ENCODE measurements at places on chromosomes 1 and 21.

DNA sequence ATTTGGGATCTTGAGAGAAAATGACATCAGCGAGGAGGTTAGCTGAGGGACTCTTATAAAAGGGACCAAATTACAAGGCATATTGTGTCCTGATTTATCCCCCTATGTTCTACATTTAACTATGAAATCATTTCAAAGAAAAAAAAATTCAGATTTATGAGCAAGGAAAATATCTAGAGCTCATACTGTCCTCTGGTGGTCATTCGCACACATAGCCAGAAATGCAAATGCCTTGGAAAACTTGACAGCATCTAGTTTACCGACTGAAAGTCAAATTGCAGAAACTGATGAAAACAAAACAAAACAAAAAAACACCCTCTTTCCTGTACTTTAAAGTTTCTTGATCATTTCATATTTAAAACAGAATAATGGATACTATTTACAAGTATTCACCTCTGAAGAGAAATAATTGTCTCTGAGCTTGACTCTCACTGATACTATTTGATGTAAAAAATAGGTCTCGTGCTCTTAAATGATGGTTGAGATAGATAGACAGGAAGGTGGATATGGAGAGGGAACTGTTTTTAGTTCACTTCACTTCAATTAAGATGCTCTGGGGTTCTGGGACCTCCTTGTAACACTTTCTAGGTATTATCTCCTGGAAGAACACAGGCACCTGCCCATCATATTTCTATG, 253.8 kb downstream of the PCP4 start:
- DNase-seq: no peak

- DNase-seq: no peak
These were observed 51.7 kb downstream of the SH3GLB1 start for GRCh38 chr1:86756062-86756406.

DNA sequence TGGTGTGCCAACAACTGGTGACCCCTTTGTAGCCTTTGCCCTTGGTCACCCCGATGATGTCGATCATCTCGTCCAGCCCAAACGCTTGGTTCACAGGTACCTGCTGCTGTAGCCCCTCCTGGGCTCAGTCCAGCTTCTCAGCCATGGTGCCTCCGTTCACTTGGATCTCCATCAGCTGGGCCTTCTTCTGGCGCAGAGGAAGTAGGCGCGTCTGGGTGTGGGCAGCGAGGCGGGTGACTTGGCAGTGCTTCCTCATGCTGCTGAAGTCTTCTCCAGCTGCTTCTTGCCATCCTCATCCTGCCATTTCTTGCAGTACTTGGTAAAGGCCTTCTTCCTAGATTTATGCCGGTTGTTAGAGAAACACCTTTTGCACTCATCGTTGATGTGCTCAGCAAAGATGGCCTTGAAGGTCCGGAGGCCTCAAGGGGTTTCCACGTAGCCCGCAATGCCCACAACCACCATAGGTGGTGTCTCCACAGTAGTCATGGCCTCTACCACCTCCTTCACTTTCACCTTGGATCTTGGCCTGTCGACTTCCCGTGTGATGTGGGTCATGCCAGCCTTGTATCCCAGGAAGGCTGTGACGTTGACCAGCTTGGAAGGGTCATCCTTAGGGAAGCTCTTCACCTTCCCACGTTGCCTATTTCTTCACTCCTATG, 13.0 kb downstream of the DOP1B start:
- DNase-seq: no peak

- no peak for DNase-seq
These were observed 7.0 kb upstream of the ABCD3 start for GRCh38 chr1:94411237-94411636.

- no peak for DNase-seq
These were observed 126.4 kb downstream of the PLXNA2 start for GRCh38 chr1:208117826-208118225.

- DNase-seq: no peak
These were observed 7.3 kb downstream of the RNU5D-1 start for GRCh38 chr1:44723496-44724295.

GRCh38 chr1:32266921-32267591, 16.0 kb downstream of the LCK start:
- DNase-seq: no peak

GRCh38 chr1:52159033-52159789, 17.3 kb downstream of the ZFYVE9 start:
- no peak for DNase-seq

- DNase-seq: no peak
These were observed 193.8 kb downstream of the ST6GALNAC3 start for GRCh38 chr1:76268341-76268740.

- DNase-seq: no peak
These were observed 9.0 kb downstream of the ATP8B2 start for GRCh38 chr1:154334079-154335024.

DNA sequence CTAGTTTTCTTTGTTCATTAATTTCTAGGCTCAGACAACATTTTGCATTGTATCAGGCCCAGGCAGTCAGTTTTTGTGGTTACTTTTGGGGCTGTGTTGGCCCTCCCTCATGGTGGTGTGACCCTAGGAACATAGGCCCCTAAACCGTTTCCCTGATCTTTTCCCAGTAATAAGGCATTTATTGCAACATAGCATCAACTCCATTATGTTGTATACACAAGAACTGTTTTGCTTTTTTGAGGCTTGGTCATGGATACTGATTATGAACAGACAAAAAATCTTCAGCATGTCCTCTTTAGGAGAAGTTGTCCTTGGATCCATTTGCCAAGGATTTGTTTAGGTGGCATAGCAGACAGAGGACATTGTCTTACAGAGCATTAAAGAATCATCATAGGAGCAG, 10.3 kb downstream of the B3GALT2 start:
- no peak for DNase-seq

GRCh38 chr1:207035877-207036551, 3.5 kb upstream of the C1orf116 start:
- DNase-seq: no peak

- no peak for DNase-seq
These were observed 6.3 kb upstream of the FOXO6 start for GRCh38 chr1:41354956-41355355.

DNA sequence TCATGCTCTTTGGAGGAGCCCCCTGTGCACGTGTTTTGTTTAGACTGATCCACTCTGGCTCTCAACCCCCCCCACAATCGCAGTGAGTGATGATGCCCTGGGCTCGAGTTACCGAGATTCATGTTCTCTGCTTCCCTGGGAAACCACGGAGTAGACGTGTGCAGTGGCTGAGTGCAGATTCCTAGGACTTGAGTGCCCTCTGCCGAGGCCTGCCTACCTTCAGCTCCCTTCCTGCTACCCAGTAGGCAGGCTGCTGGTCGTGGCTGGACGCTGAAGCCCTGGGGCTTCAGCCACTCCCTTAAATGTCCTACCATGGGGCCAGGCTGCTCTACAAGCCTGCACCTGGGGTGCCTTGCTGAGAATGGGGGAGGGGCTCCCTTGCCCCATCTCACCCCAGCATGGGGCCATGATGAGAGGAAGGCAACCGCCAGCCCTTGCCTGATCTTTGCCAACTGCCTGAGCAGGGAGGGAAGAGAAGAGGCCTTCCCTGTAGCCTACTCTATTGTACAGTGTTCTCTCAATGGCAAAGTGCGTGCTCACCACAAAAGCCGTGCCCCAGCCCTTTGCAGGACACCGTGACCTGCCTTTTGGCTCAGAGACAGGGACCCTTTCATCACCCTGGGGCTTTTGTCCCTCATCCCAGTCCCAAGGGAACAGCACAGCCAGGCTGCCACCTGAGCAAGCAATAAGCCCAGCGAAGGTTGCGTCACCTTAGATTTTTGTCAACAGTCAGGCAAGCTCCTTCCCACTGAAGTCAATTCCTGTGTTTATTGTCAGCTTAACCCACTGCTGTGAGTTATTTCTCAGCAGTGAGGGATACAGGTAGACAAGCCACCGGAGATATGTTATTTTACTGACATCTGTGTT, 4.1 kb upstream of the GRIK3 start:
- no peak for DNase-seq

DNA sequence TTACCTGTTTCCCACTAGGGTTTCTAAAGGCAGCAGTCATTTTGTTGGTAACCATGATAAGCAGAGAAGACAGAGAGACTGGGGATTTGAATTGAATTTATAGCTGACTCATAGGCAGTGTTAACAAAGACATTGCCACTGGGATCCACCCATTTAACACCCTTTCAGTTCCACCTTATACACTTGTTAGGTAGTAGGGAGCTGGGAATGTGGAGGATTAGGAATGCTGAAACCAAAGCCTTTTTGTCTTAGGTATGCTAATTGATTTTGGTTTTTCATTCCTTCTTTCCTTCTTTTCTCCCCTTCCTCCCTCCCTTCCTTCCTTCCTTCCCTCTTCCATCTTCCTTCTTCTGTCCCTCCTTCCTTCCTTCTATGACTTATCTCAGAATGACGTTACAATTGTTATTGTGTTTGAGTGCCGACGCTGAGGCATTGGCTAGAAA, 7.5 kb upstream of the EVI5 start:
- DNase-seq: no peak

DNA sequence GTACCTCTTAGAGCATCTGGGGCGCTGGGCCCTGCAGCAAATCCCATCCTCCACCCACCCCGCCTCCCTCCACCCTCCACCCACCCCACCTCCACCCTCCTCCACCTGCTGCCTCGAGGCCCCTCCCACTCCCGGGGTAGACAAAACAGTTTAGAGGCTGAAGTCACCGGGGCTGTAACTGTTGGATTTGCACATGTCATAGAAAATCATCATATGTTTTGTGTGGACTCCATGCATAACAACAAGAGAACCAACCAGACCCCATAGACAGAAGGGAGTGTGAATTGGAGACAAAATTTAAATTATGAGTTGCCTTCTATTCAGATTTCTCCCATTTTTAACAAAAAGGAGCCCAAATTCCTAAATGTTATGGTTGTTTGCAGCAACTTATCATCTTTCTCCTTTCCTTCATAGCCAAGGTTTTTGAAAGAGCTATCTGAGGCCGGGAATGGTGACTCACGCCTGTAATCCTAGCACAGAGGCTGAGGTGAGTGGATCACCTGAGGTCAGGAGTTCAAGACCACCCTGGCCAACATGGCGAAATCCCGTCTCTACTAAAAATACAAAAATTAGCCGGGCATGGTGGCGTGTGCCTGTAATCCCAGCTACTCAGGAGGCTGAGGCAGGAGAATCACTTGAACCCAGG, 28.2 kb upstream of the LGALS8 start:
- no peak for DNase-seq

DNA sequence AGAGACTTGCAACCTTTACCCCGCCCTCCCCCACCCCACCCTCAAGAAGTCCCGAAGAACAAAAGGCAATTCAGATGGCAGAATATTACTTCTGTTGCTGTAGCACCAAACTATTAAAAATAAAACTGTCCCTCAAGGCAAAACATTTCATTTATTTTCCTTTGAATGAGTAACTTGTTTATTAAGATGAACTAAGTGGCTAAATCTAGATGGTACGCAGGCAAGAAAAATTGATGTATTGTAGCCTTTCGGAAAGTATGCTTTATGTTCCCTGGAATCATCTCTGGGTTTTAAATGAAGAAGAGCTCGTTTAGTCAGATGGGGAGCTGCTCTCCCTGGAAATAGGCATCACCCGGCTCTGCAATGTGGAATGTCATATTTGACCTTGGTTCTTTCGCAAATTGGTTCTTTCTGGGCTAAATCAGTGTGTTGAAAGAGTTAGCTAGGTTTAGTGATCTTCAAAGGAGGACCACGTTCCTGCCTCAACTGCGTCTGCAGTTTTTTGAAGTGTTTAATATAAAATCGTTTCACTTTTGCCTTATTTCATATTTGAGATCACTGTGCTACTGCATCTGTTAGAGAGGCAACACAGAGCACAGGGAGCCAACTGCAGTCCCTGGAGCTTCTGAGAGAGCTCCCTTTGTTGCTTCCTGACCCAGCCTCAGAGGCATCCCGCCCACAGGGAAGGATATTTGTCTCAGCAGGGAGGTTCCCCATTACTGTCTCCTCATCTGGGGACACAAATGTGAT, 61.8 kb downstream of the KIF26B start:
- no peak for DNase-seq

- peak; percentile 64 for DNase-seq
These were observed 282.9 kb downstream of the PTPRU start for GRCh38 chr1:29519108-29519787.

- no peak for DNase-seq
These were observed 922.1 kb downstream of the AMY1C start for GRCh38 chr1:104671684-104672353.

DNA sequence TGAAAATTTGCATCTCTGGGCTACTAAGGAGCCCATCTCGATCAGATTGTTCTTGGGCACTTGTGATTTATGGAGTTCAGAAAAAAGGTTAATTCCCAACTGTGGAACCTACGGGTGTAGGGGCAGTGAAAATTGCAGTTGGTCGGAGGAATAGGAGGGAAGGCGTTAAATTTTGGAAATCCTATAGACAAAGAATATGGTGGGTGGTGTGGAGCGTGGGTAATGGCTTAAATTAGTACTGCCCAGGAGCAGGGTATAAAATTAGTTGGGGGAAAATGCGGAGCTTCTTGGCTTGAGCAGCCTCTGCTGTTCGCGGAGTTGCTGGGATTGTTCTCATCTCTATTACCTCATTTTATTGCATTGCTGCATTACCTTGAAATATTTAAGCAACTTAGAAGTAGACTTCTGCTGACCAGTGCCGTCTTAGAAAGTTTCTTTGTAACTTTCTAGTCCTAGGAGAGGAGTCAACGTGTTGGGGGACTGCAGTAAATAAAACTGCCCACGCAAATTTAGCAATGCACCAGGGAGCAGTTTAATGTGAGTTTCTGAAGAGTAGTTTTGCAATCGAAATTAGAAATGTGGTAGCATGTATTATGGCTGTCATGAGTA, 514 bp downstream of the S1PR1 start:
- DNase-seq: no peak

DNA sequence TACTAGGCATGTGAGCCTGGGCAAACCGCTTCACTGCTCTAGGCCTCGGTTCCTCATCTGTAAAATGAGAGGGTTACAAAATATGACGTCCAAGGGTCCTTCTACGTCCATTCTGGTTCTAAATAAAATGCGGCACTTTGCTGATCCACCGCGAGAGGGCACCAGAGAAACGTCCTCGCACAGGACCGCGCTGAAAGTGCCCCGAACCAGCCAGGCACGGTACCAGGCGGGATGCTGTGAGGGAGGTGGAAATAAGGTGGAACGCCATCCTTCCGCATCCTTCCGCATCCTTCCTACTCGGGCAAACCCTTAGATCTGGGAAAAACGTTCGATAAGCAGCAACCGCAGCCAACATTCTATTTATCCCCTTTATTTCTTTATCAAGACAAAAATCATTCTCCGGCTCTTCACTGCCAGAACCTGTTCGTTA, 60.3 kb upstream of the KRTAP19-8 start:
- DNase-seq: no peak

DNA sequence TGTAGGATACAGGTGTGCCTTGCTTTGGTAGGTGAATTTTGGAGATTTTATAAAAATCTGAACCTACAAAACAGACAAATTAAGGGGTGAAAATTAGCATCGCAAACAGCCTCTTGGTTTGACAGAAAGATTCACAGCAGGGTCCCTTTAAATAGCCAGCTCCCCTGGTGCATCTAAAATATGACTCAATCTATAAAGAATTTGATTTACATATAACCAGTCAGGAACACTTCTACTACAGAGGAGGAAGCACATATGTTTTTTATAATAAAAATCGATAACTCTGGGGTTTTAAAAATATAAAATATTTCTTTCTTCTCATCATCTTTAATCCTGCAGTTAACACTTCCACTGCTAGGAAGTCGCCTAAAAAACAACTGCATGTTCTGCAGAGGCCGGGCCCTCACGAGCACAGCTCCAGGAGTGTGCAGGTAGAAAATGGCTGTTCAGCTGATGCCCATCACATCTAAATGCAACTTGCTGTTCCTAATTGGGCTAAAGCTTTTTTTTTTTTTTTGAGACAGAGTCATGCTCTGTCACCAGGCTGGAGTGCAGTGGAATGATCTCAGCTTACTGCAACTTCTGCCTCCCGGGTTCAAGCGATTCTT, 203.4 kb downstream of the HS2ST1 start:
- no peak for DNase-seq

Data from coronary artery (tissue), 2 donors.